ENCODE measurements at places on chromosomes 1 and 21.

GRCh38 chr21:33987461-33987860 lies 71.9 kb upstream of the ATP5PO start:
- no peak for DNase-seq

DNA sequence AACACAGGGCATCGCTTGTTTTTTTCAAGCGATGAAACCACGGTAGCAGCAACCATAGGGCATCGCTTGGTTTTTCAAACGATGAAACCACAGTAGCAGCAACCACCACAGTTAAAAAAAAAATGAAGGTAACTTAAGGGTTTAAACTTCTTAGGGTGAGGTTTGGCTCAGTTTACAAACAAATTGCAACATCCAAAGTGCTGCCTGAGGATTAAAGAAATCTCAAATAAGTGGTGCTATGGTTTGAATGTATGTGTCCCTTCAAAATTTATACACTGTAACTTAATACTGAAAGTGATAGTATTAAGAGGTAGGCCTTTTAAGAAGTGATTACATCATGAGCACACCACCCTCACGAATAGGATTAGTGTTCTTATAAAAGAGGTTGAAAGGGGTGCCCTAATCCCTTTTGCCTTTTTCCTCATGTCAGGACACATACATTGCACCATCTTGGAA lies 6.4 kb upstream of the GBP5 start:
- no peak for DNase-seq

DNA sequence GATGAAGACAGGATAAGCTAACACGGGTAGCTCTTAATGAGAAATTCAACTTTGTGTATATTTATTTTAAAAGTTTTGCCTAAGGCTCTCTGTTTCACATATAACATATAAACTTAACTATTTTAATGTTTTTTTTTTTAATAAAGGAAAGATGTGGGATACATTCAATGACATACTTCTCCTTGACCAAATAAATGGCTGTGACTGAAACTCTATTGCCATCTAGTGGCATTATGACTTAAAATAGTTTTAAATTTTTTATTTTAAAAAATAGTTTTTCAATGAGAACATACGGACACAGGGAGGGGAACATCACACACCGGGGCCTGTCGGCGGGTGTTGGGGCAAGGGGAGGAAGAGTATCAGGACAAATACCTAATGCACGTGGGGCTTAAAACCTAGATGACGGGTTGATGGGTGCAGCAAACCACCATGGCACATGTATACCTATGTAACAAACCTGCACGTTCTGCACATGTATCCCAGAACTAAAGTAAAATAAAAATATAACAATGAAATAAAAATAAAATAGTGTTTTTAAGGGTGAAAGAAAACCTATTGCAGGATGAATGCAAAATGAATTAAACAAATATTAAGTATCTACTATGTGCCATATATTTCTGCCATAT lies 83.4 kb downstream of the LYST start:
- no peak for DNase-seq

DNA sequence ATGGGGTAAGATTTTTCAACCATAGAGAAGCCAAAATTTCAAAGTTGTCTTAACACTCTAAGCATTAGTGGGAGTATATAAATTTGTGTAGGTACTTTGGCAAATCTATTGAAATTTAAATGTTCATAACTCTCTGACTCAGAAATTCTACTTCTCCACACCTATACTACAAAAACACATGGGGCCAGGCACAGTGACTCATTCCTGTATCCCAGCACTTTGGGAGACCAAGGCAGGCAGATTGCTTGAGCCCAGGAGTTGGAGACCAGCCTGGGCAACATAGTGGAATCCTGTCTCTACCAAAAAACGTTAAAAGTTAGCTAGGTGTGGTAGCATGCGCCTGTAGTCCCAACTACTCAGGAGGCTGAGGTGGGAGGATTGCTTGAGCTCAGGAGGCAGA lies 41.3 kb upstream of the RAVER2 start:
- no peak for DNase-seq

DNA sequence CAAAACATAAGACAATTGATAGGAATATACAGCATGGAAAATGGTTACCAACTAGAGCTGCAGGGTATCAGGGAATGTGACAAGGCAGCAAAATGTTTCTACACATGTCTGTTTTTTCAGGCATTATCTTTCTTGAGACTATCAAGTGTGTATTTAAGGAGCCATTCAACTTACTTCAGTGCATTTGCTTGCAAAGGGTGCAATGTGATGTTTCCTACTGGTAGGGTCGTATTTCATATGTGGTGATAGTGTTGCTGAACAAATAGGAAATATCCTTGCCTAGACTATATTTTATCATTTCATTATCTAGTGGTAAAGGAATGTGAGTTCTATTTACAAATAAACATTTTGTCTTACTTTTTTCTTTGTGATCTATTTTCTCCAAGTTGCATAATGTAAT lies 42.4 kb downstream of the PTPRC start:
- DNase-seq, result no peak

GRCh38 chr1:85121744-85122143 lies 73.4 kb upstream of the MCOLN3 start:
- DNase-seq, result no peak

DNA sequence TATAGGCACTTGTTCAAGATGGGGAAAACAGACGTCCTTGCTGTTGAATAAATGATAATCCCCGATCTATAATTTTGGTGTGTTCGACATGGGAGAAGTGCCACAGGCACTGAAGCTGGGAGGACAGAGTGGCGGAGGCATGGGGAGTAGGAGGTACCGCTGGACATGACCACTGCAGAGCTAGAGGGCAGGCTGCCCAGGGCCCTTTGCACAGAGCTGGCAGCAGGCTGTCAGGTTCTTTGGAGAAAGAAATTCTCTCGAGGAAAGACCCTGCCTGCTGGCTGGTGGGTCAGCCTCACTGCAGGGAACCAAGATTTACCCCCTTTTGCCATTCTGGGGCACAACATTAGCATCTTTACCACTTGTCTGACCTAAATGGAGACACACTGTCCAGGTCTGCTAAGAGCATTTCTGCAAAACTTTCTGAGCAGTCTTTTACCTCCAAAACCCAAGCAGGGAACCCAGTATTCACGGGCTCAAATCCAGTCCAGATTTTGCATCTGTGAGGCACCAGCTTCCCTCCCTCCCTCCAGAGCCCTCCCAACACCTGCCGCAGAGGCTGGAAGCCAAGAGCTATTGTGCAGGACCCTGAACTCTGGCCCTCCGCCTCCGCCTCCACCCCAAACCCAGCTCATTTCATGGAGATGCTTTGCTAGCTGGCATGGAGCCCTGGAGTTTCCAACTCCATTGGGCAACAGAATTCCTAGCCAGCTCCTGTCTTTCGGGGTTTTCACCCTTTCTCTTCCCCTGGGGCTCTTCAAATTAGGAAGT lies 142.3 kb downstream of the PLXNA2 start:
- no peak for DNase-seq

DNA sequence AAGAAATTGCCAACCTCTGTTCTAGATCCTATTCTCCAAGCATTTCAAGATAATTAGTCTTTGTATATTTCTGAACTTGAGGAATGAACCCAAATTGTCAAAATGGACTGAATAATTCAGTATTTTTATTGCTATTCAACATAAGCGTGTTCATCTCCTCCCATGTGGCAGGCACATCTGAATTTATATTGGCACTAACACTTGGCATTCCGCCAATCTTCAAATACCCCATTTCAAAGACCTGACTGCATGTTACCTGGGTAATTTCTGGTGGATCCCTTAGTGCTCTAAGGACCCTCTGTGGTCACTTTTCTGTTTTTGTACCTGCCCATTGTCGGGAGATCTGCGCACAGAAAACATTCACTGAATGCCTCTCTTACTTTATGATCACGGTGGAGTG lies 66.6 kb downstream of the BACE2 start:
- no peak for DNase-seq

DNA sequence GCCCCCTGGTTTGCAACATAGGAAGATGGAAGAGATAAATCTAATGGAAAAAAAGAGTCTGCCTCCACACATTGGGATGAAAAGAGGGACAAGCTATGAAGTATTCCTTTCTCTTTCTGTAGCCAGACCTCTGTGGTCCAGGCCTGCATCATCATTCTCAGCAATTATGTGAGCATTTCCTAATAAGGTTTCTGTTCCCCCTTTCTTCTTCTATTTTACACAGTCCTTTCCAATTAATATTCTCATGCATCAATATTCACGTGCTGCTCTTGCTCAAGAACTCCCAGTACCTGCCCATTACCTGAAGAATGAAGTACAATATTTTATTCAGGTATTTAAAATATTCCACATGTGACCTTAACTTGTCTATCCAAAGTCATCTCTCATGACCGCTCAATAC lies 8.2 kb upstream of the SLC30A1 start:
- no peak for DNase-seq
